ENCODE measurements at places on chromosomes 1 and 21. TPM values are rescaled to one million over a fixed set of nuclear protein-coding genes. Genes with fewer than 3 reads are reported as not detected.

LAPTM5 gene
- 0.16 TPM for total RNA-seq

CCDC190 gene
- total RNA-seq: not detected

MYOG gene
- not detected for total RNA-seq

DHDDS gene
- 23.6 TPM for total RNA-seq

LORICRIN gene
- not detected for total RNA-seq

Measured in A549 treated with ZK216348 at 1 μM for 4 hours (cell line).